ENCODE measurements at places on chromosomes 3 and 15.

- DNase-seq = peak; percentile 67
Measured at GRCh38 chr3:128235207-128235926, 82.1 kb downstream of the EEFSEC start.

DNA sequence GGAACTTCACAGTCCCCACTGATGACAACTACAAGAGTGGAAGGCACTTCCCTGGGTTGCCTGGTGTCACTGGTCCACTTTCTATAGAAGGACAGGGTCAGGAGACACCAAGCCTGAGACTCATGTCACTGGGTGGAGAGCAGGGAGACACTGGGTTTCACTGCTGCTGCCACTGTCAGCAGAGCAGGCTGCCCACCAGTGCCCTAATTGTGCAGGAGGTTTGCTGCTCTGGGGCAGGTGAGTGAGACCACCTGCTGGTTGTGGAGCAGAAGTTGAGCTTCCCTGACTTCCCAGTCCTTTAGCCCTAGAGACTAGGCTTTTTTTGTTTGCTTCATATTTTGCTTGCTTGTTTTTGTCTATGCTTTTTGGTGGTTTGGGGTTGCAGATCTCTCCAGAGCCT lies 528.4 kb upstream of the RGMA start:
- DNase-seq = no peak

- DNase-seq = no peak
Measured at GRCh38 chr3:124812291-124813265, 74.6 kb downstream of the ITGB5 start.

DNA sequence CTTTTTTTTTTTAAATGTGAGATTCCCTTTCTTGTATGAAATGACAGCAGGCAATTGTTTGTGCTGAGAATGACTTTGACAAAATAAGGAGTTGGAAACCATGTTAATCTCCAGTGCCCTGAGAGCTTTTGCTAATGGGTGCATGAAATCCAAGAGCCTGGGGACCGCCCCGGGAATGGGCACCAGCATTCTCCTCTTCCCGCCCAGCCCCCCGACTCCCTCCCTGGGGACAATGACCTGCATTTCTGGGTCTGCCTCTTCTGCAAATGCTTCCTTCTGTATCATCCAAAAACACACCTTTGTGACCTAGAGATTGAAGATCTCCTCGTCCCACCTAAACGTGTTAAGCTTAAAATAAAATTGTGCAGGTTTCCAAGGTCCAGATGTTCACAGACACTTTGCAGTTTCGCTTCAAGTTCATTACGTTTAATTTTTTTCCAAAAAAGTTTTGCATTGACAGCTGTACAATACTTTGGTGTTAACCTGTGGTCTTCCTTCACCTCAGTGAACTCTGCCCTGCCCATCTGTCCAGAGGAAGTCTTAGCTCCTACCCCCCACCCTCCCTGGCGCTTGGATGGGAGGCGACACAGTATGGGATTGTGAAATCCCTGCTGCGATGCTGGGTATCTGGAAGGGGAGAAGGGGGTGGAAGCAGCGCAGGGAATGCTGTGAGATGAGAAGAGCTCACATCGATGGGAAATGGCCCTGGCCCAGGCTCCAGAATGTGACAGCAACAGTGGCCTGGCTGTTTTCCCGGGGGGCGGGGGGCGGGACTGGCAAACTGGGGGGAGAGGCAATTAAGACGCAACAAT lies 50.1 kb downstream of the TLE3 start:
- no peak for DNase-seq

GRCh38 chr3:9270704-9271103 lies 21.3 kb upstream of the SRGAP3 start:
- DNase-seq = no peak

- DNase-seq = no peak
Measured at GRCh38 chr3:182810574-182811268, 17.4 kb downstream of the ATP11B start.

GRCh38 chr3:4222574-4223175 lies 80.5 kb upstream of the SETMAR start:
- no peak for DNase-seq

DNA sequence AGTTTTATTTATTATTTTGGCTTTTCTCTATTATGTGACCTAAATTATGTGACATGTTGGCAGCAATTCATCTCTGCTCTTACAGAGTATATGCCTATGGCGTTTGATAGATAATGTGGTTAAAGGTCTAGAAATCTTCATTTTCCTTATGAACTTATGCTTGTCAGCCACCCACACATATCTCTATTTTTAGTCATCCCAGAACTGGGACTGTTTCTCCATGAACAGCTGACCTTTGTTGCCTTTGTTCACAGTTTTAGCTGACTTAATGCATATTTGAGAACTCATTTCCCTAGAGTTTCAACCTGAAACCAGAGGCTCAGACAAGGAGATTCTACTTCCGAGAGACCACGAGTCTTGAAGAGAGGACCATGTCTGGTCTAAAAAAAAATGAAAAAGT lies 176.5 kb downstream of the RAP2B start:
- DNase-seq = peak; percentile 69

GRCh38 chr3:128310286-128311058 lies 156.2 kb downstream of the DNAJB8 start:
- DNase-seq = peak; percentile 47

DNA sequence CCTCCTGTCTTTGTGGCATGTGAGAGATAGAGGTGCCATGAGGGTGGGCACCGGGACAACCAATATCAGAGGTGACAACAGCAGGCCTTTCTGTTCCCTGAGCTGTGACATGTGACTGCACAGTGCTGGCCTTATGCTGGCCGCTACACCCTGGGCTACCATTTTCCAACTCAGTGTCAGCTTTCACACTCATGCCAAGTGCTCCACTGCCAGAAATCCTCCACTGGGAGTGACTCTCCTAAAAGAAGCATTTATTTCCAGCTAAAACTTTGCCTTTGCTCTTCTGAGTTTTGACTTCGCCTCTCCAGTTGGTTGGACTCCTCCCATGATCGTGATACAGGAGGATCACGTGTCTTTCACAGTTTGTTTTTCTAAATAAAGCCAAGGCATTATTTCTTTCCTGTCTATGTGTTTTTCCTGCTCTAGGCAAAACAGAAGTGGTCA lies 31.4 kb downstream of the CA12 start:
- DNase-seq = no peak

DNA sequence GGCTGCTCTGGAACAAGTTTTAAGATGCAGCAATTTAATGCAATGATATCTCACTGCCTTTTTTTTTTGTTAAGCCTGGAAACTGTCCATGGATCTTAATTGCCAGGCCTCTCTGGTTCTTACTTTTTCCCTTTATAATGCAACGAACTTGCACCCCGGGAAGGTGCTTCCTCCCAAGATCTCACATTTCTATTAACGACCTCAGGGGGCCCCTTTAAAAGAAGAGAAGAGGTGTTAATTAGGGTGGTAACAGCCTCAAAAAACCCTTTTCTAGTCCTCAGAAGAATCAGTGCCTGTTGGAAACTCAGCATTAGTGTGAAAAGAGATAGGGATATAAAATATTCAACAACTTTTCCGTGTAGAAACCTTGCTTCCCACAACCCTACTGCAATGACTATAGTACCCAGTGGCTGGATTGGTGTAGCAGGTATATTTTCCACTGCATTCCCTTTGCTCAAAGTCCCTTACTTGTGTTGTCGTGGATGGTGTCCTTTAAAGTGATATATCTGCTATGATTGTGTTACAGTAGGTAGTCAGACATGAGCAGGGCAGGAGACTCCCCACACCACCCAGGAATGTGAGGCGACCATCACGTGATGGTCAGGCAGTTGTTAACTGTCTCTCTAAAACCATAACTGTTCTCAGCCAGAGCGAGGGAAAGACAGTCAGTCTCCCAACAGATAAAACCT lies 121.8 kb downstream of the CTNNB1 start:
- DNase-seq = no peak

- DNase-seq = no peak
Measured at GRCh38 chr15:90645873-90646575, 71.1 kb upstream of the BLM start.

DNA sequence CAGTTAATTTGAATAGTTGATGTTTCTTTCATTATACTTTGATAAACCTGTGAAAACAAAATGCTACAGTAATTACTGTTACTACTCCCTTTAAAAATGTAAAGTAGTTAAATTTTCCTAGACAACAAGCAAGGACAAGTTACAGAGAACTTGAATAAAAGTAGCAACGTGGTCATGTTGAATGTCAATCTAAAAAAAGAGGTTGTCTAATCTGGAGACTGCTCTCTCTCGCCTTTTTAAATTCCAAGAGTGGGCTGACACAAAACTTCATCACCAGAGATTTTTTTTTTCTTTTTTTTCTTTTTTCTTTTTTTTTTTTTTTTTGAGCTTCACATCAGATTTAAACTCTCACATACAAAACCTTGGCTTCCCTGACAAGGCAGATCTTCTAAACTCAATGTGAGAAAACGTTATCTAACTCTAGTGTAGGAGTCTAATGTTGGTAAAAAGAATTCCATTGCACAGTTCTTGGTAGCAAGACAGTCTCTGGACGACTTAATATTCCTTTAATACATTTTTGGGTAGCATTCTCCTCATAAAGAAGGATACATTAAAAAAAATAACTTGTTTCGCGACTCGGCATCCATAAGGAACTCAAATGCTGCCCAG lies 4.1 kb downstream of the FOXP1 start:
- DNase-seq = no peak
